ENCODE measurements at places on chromosomes 5 and 9.

- no peak for DNase-seq
These were observed 249.2 kb upstream of the ANKRD55 start for GRCh38 chr5:56482363-56482762.

GRCh38 chr5:158976035-158976434 lies 123.7 kb downstream of the EBF1 start:
- no peak for DNase-seq

- DNase-seq = no peak
These were observed 32.1 kb downstream of the GDNF start for GRCh38 chr5:37807621-37808301.

- no peak for DNase-seq
These were observed 5.8 kb upstream of the C6 start for GRCh38 chr5:41218929-41219657.

- no peak for DNase-seq
These were observed 120.8 kb upstream of the SLC27A6 start for GRCh38 chr5:128844354-128844923.

Measured in activated CD4-positive, alpha-beta T cell treated with anti-CD3 and anti-CD28 coated beads, Interleukin-2, amount 50 U/mL, for 4 hours (primary cell).